ENCODE measurements at places on chromosomes 1 and 21. TPM values are rescaled to one million over a fixed set of nuclear protein-coding genes. Genes with fewer than 3 reads are reported as not detected.

- DNase-seq: no peak
Measured at GRCh38 chr1:93771843-93772242, 90.2 kb upstream of the BCAR3 start.

CLCA2 gene
- not detected for polyA plus RNA-seq

GRCh38 chr21:15252431-15252830 lies 187.6 kb upstream of the NRIP1 start:
- no peak for DNase-seq

PRELP gene
- not detected for polyA plus RNA-seq

TMEM240 gene
- polyA plus RNA-seq: not detected
